ENCODE measurements at places on chromosomes 4 and X. TPM values are rescaled to one million over a fixed set of nuclear protein-coding genes. Genes with fewer than 3 reads are reported as not detected.

Gene YTHDC1
- total RNA-seq, result 66.4 TPM

Gene KDM6A
- total RNA-seq, result 35.7 TPM

Gene DMRTC1B
- total RNA-seq, result 1.7 TPM

Gene ADH7
- not detected for total RNA-seq

Gene GUF1
- 18.0 TPM for total RNA-seq
